ENCODE measurements at places on chromosomes 16 and 17.

DNA sequence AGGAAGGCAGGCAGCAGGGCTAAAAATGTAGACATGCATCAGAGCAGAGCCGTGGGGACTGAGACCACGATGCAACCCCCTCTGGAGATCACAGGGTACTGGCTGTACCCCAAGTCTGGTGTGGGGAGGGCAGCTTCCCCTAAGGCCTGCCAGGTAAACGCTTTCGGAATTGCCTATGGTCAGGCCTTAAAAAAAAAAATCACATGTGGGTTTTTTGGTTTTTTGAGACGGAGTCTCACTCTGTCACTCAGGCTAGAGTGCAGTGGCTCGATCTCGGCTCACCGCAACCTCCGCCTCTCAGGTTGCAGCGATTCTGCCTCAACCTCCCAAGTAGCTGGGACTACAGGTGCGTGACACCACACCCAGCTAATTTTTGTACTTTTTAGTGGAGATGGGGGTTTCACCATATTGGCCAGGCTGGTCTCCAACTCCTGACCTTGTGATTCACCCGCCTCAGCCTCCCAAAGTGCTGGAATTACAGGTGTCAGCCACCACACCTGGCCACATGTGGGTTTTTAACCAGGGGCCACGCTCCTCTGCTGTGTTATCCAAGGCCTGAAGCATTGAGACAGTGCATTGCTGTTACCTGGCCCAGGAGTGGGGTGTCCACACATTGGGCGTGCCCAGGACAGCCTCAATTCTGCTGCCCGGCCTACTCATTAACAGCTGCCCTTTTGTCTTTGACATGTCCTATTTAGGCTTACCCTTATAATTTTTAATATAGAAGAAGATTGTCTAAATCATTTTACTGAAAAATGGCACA lies 50.4 kb downstream of the LITAF start:
- no peak for DNase-seq

DNA sequence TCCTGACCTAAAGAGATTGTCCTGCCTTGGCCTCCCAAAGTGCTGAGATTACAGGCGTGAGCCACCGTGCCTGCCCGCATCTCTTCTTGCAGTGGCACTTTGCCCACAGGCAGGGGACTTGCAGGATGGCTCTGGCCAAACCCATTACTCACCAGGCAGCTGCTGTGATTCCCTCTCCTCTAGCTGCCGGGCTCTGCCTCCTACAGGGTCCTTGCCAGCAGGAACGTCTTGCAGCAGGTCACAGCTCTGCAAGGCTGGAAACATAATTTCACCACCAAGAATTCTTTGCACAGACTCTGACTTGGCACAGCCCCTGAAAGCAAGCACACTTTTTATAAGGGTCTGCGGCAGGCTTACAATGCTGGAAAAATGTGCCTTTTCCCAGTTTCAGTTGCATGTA lies 20.3 kb downstream of the COX4I1 start:
- DNase-seq: no peak

- no peak for DNase-seq
These were observed 205.3 kb downstream of the ZNF423 start for GRCh38 chr16:49650603-49651002.

- peak; percentile 92 for DNase-seq
These were observed 12.4 kb upstream of the GUCY2D start for GRCh38 chr17:7989781-7990655.

DNA sequence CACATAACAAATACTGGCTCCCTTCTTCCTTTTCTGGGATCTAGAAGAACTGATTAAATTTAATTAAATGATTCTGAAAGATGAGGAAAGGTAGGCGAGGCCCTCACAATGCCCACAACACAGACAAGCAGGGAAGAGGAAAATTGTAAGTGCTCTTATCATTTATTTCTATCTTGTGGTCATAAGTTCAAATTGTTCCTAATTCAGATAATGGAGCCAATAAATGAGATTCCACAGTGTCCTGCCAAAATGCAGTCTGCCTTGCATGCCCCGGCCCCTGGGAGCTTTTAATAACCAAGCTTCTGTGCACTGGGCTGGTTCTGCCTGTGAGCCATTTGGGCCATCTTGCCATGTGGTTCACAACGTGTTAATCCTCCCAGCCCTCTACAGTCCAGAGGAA lies 97.0 kb downstream of the CMC2 start:
- DNase-seq: no peak

- no peak for DNase-seq
These were observed 245.0 kb downstream of the CPPED1 start for GRCh38 chr16:12558641-12559040.

- DNase-seq: no peak
These were observed 911 bp upstream of the NACA2 start for GRCh38 chr17:61591930-61592329.

GRCh38 chr16:87263418-87264052 lies 53.7 kb downstream of the C16orf95 start:
- DNase-seq: no peak
